ENCODE measurements at places on chromosomes 7 and 10.

DNA sequence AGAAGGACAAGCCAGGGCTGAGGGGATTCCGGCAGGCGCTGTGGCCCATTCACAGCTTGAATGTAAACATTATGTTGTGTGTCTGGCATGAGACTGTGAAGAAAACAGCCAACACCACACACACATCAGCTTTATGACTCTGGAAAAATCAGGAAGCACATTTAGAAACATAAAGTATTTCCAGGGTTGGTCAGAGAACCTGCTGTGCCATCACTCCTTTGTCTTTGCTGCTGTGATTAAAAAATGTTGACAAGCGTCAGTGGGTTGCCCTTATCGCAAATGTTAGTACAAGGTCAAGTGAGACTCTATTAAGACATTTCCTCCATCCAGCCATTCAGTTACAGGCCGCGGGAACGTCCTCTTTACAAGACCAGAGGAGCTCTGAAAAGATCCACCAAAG lies 95.4 kb downstream of the TAX1BP1 start:
- DNase-seq = no peak

DNA sequence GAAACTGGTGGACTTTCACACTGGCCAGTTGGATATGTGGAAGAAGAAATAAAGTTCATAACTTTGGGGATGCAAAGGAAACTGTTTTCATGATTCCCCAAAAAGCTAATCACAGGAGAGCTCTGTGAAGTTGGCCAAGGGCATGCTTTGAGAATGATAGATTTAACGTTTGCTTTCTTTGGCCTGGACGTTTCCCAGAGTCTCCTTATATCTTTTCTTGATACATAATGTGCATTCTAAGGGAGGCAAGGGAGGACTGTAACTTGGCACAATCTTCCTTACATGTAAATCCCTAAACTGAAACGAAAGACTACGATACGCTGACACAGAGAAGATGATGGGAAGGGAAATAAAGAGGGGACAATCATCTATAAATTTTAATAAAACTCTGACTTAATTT lies 176.5 kb upstream of the INHBA start:
- DNase-seq = no peak

DNA sequence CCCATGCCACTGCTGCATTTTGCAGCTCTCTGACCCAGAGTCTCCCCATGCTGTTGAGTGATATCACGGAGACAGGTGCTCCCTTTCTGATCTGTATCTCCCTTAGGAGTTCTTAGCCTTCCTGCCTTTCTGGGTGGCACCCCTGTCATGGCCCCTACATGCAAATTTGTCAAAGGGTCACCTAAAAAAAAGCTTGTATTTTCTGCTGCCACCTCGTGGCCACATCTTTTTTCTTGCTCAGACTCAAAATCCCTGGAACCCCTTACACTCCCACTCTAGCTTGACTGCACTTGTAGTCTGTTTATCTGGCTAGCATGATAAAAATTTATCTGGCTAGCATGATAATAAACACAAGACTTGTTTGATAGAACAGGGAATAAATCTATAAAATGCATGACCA lies 809.1 kb downstream of the SORCS1 start:
- DNase-seq = no peak

GRCh38 chr10:3790272-3790671 lies 5.3 kb upstream of the KLF6 start:
- no peak for DNase-seq

DNA sequence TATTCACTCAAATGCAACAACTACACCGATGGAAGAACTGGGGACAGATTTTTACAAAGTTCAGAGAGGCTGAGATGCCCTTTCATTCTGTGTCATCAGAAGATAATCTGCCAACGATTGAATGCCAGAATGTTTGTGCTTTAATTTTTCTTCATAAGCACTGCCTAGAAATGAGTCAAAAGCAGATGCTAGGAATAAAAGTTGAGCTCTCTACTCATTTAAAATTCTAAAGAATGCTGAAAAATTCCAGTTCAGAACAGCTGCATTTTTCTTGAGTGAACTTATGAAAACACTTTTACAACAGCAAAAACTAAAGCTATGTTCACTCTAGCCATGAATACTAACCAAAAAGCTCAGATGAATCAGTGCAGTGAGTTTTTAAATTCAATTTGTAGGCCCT lies 22.3 kb upstream of the FAM133B start:
- no peak for DNase-seq

Data from GM12891 (cell line).